ENCODE measurements at places on chromosomes 4 and X.

- no peak for DNase-seq
Measured at GRCh38 chr4:14671146-14671545, 331.1 kb upstream of the CPEB2 start.

GRCh38 chrX:21932292-21933002 is 8.1 kb upstream of the SMS start:
- DNase-seq, result no peak

GRCh38 chr4:176001151-176002006 is 64.3 kb upstream of the WDR17 start:
- DNase-seq, result no peak

- DNase-seq, result no peak
Measured at GRCh38 chr4:56149591-56149990, 200.8 kb downstream of the CEP135 start.

GRCh38 chr4:146023334-146023967 is 84.8 kb upstream of the ZNF827 start:
- DNase-seq, result no peak

- no peak for DNase-seq
Measured at GRCh38 chr4:115274545-115274944, 161.1 kb upstream of the NDST4 start.

- no peak for DNase-seq
Measured at GRCh38 chrX:96372313-96373046, 312.2 kb upstream of the DIAPH2 start.

Measured in activated CD8-positive, alpha-beta memory T cell treated with anti-CD3 and anti-CD28 coated beads, Interleukin-2, amount 50 U/mL, for 48 hours (primary cell).